ENCODE measurements at places on chromosomes 11 and 22.

GRCh38 chr11:26623076-26623659, 51.1 kb upstream of the MUC15 start:
- DNase-seq: peak; percentile 6

- peak; percentile 68 for DNase-seq
Measured at GRCh38 chr11:13465909-13466371, 2.9 kb upstream of the BTBD10 start.

DNA sequence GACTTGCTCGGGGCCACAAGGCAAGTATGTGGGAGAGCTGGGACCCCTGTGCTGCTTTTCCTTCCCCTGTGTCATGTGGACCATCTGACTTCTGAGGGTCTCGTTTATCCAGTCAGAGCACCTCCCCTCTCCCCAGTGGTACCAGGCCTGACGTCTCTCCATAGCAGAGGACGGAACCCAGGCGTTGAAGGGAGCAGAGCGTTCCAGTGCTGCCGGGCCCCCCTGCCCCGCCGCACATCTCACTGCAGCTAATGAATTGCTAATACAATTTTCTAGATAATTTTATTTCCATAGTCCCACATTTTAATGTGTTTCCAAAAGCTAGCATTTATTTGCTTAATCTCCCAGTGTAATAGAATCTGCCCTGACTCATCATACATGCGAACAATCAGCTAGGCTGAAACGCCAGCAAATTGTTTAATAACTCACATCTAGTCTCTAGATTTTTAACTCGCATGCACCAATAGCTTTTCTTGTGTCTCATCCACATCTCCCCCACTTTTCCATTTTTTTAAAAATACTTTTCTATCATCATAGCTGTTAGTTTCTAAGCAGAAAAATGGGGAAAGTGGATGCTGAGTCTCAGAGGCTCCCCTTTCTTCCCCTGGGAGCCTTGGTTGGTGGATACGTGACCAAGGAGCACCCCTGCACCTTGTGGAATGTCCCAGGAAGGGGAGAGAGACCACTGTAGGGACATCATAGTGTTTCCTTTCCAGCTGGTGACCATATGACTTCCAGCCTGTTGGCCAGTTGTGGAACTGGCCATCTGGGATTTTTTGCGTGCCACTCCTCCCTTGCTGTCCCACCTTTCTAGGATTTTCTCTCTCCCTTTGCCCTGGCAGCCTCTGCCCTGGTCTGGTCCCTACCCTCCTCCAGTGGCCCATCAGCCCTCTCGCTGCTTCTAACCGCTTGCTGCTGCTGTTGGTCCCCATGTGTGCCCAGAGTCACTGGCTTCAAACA, 58.6 kb upstream of the NNMT start:
- DNase-seq: no peak

- no peak for DNase-seq
Measured at GRCh38 chr11:87114093-87114492, 76.4 kb downstream of the TMEM135 start.

- DNase-seq: peak; percentile 53
Measured at GRCh38 chr11:45332276-45332934, 46.3 kb upstream of the SYT13 start.

DNA sequence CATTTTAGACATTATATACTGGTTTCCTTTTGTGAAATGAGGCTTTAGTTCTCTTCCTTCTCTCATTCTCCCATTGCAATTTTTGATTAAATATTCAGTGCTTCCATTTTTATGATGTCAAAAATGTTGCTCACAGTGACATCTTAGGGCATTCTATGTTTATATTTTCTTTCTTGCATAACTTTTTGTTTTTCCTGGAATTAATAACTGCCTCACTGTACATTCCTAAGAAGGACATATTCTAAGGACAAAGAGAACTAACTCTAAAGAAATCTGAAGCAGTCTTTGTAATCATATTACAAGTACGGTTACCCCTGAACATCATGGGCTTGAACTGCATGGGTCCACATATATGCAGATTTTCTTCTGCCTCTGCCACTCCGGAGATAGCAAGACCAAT, 25.8 kb upstream of the P2RY6 start:
- DNase-seq: no peak

DNA sequence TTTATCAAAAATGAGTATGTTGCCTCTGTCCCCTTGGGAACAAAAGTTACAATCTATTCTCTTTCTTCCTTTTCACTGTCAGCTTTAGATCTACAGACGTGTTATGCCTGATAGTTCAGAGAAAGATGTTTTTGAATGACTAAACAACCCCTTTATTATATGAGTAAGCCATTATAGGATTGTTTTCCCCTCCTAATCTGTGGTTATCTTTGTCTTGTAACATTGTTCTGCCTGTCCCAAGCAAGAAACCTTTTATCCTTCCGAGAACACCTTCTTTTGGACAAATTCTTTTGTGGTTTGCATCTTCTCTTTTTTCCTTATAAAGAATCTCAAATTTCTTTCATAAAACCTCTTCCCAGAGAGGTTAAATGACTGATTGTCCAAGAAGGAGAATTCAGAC, 208.4 kb downstream of the DDX10 start:
- DNase-seq: peak; percentile 60

GRCh38 chr11:44654596-44654995, 72.2 kb upstream of the TSPAN18 start:
- DNase-seq: no peak

GRCh38 chr11:19683141-19683805, 29.4 kb upstream of the NAV2 start:
- DNase-seq: no peak

DNA sequence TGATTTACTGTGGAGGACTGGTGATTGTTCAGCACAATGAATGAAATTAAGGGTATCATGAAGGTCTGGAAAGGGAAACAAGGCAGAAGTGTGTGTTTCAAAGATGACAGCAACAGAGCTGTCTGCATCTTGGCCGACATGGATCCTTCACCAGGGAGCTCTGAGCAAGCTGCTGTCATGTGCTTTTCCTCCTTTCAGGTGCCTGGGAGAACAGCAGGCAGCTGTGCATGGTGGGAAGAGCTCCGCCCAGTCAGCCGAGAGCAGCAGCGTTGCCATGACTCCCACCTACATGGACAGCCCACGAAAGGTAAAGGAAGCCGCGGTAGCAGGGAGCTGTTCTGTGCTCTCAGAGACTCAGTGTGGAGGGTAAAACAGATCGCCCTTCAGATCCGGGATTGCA, 87.1 kb upstream of the YWHAH start:
- no peak for DNase-seq

GRCh38 chr11:94895971-94896370, 77.4 kb downstream of the CWC15 start:
- DNase-seq: peak; percentile 79

DNA sequence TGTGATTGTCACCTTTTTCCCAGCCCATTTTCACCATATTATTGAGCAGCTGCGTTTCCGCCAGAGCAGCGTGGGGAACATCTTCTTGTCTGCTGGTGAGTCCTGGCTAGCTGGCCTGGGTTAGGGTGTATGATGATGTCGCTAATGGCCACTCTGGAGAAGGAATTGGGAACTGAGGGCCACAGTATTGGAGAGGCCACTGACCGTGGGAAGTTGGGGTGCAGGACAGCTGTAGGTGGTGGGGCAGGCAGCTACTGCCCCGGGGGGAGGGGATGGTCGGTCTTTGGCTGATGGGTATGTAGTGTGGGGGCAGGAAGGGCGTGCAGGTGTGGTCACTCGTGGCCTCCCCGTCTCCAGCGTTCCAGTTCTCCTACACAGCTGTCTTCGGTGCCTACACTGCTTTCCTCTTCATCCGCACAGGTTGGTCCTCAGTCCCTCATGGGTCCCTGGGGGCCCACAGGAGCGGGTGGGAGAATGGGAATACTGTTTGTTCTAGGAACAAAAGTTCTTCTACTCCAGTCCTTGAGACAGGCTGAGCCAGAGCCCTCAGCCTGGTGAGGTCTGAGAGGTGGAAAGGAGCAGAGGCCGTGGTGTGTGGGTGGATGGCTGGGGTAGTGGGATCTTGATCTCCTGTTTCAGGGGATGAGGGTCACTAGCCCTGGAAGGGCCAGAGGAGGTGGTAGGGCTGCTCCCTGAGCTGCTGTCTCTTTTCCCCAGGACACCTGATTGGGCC, 2.1 kb downstream of the RCE1 start:
- no peak for DNase-seq

DNA sequence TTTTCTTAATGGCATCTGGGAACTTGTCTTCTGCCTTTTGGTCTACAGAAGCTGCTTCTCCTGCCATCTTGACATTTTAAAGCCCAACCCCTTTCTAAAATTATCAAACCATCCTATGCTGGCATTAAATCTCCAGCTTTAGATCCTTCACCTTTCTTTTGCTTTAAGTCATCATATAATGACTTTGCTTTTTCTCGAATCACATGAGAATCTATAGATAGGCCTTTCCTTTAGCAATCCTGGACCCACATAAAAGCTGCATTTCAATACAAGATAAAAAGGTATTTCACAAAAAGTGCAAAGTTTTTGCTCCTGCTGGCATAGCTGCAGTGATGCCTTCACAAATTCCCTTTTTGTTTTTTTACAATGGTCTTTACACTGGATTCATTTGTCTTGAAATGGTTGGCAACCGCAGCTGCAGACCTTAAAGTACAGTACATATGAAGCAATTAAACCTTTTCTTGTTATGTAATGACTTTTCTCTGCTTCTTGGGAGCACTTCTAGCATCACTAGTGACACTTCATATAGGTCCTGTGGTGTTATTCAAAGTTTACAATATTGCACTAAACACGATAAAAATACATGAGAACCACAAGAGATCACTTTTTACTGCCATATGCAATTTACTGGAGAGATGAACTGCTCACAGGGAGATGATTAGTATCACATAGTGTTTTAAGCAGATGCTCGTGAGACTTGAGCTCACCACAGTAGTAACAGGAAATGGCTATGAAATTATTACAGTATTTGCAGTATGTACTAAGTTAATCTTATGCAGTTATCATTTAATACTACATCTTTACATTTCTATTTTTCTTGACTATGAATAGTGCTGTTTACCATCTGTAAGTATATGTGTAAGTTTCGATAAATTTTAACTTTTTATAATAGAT, 41.6 kb downstream of the ACER3 start:
- DNase-seq: no peak

GRCh38 chr11:107827041-107827440, 31.5 kb downstream of the SLC35F2 start:
- DNase-seq: no peak

GRCh38 chr22:38657045-38657909, 839 bp downstream of the CBY1 start:
- DNase-seq: peak; percentile 52

GRCh38 chr11:58625826-58626460, 3.5 kb downstream of the CNTF start:
- peak; percentile 66 for DNase-seq

DNA sequence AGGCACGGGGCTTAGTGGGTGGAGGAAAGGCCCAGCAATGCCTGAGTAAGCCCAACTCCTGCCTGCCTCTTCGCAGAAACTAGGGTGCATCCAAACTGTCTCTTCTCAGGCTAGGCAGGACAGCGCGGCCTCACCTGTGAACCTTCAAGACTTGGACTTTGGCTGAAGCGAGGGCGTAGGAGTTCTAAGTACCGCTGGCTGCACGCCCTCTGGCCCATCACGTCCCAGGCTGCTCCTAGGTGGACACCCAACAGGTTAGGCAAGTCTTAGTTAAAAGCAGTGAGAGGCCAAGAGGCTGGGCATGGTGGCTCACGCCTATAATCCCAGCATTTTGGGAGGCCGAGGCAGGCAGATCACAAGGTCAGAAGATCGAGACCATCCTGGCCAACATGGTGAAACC, 1.8 kb upstream of the DDB2 start:
- no peak for DNase-seq

DNA sequence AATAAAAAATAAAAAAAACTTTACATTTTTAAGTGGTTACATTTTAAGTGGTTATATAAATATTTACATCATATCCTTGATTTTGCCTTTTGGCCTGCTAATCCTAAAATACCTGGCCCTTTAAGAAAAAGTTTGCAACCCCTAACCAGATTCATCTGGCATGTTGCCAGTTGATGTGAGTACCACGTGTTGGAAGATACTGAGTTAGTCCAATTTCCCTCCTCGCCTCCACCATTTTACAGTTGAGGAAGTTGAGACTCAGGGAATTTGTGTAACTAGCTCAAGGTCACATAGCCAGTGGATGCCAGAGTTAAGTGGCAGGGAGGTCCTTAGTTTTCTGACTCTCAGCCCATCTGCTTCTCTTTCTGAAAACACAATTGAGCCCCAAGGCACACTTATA, 5.1 kb downstream of the ELF5 start:
- DNase-seq: no peak

DNA sequence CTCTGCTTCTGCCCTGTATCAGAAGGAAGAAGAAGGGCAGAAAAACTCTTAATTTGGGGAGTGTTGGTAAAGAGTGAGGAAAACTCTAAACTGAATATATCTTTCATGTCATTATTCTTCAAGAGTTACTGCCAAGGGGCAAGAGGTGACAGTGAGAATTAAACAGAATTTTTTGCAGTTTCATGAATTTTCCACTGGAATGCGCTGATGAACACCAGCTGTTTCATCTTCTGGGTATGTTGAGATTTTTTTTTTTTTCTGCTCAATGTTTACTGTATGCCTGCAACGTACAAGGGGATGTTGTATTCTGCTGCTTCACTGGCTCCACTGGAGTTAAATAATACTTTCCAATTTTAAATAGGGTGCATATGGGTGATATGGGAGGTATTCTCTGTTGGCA, 117.8 kb downstream of the FAM76B start:
- no peak for DNase-seq

- DNase-seq: no peak
Measured at GRCh38 chr11:134531327-134532130, 119.5 kb upstream of the B3GAT1 start.

DNA sequence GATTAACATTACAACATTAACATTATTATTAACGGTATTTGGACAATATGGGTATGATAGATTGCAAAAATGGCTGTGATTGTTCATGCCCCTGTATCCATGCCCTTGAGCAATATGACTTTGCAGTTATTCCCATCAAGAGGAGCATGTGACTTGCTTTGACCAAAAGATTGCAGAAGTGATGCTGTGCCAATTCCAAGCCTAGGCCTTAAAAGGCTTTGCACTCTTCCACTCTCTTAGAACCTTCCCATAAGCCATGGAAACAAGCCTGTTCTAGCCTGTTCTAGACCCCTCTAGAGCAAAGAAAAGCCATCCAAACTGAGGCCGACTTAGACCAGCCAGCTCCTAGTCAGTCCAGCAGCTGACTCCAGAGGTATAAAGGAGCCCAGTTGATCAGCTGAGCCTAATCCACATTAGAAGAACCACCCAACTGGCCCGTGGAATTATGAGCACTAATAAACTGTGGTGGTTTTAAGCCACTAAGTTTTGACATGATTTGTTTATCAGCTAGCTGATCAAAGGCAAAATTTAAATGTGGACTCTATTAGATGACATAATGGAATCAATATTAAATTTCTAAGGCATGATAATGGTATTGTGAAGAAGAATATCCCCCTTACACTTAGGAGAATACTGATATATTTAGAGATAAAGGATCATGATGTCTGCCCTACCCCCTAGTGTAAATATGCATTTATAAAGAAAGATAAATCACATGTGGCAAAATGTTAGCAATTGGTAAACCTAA, 28.6 kb downstream of the RAB30 start:
- peak; percentile 29 for DNase-seq

DNA sequence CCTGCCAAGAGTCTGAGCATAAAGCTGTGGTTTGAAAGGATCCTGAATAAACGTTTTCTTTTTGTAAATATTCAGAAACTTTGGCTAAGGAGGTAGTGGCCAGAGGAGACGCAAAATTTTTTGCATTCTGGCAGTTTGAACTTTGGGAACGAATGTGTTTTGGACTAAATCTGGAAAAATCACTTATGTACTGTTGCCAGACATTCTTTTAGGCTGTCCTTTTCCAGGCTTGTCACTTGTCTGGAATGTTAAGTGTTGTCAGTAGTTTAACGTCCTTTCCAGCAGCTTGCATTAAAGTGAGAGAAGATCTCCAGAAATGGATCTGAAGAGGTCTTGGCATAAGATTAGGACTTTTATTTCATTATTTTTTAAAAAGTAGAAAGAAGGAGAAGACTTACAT, 18.5 kb downstream of the SPECC1L start:
- peak; percentile 75 for DNase-seq

Data from ELR (cell line).